ENCODE measurements at places on chromosomes 3 and 15.

GRCh38 chr3:67901681-67902080, 247.3 kb upstream of the SUCLG2 start:
- DNase-seq, result no peak

DNA sequence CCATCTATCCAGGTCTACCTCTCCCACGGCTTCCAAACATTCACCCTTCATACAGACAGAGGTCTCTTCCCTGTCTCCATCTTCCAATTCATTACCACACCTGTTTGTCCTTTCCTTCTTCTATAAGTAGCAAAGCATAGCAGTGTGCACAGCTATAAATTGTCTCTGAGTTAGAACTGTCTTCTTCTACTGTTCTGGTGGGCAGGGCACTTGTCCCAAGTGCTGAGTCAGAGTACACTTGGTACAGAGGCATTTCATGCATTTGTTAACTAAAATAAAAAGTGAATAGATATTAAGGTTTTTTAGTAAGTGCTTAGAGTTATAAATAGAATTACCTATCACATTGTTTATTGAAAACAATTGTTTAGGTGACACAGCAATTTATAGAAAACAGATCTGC, 150.1 kb upstream of the CCDC54 start:
- no peak for DNase-seq

DNA sequence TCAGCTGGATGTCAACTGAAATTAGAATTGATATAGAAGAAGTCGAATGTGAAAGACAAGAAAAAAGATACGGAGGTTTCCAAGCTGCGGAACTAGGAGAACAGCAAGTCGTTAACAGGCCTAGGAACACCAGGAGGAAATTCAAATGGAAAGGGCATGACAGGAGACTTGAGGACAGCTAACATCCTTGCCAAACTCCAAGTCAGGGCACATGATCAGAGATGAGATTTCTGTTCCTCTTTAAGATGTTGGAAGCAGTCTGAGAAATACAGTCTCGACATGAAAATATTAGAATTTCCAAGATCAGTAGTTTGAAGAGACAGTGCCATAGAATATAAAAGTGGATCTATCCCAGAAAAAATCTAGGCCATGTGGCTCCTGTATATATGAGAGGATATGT, 5.0 kb downstream of the MYO5A start:
- DNase-seq, result no peak

GRCh38 chr3:58104151-58104550, 95.9 kb downstream of the FLNB start:
- no peak for DNase-seq

DNA sequence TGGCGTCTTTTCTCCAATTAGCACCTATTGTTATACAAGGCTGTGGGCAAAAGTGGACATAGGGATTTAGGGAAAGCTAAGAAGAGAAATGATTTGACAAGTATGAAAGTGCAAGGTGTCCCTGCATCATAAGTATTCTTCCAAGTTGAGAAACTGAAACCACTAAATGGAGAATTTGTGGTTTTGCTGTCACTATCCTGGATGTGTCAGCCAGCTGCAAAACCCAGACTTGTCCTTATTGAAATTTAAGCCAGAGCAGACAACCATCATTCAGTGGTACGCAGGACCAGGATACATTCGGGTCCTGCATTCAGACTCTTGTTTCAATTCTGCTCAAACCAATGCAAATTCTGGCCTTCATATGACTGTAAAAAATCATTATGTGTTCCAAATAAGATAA, 384.8 kb upstream of the TGFBR2 start:
- no peak for DNase-seq

- no peak for DNase-seq
Observed at GRCh38 chr3:150748684-150749047, 14.3 kb downstream of the SIAH2 start.

DNA sequence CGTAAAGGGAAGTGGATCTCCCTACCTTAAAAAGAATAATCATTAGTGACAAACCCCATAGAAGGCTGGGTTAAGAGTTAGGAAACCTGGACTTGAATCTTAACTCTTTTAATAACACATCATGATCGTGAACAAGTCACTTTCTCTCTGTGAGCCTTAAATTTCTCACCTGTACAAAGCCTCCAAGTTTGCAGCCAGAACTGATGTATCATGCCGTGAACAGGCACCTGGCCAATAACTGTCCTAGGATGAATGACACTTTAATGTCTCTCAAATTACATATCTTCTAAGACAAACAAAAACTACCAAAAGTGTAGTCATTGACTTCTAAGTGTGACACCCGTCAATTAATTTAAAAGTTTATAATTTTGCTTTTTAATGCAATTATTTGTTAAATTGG, 3.9 kb downstream of the UPK1B start:
- no peak for DNase-seq

- no peak for DNase-seq
Observed at GRCh38 chr15:40087068-40087810, 21.4 kb downstream of the BMF start.

GRCh38 chr3:3101660-3102458, 8.3 kb downstream of the IL5RA start:
- DNase-seq, result no peak

GRCh38 chr15:94670438-94671034, 439.2 kb downstream of the MCTP2 start:
- no peak for DNase-seq
